ENCODE measurements at places on chromosomes 3 and 15.

GRCh38 chr3:13145131-13145825 is 72.0 kb upstream of the IQSEC1 start:
- no peak for ATAC-seq

DNA sequence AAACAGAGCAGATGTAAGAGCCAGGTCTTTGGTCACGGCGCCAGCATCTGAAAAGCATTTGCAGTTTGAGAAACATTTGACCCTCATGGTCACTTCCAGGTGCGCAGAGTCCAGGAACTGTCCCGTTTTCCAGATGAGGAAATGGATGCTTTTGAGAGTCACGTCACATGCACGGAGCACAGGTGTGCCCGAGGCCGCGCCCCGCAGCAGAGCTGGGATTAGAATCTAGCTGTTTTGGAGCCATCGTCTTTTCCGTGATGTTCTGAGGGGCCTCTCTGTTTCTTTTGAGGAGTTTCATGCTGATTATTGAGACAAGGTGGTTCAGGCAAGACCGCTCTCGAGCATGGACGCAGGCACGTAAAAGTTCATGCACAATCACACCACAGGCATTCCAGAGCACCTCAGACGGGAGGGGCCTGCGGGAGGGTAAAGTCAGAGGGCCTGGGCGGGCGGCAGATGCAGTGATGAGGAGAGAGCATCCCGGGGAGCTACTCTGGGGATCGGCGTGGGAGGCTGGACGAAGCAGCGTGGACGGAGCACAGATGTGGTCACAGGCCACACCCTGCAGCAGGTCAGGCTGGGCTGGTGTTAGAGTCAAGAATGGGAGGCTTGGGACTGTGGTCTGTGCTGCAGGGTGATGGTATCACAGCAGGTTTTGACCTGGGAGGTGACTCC is 139.2 kb upstream of the MEF2A start:
- no peak for ATAC-seq

DNA sequence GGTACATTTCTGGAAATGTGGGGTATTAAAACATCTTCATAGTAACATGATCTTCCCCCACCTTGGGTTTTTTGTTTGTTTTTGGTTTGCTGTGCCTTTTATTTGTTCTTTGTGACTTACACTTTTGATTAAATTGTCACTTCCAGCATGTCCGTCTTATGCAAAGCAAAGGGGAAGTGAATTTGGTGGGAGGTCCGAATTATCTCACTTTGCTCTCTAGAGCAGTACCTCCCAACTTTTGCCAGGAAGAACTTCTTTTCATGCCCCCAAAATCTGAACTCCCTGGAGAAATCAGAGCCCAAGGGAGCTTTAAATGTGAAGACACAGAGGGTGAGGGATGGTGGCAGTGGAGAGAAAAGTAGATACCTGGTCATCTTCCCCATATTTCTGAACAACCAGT is 173.1 kb downstream of the IL5RA start:
- no peak for ATAC-seq

- peak; percentile 87 for ATAC-seq
These were observed 94.1 kb downstream of the MYH15 start for GRCh38 chr3:108416111-108416869.

- ATAC-seq, result no peak
These were observed 29.4 kb downstream of the TP53BP1 start for GRCh38 chr15:43463507-43463906.

- no peak for ATAC-seq
These were observed 115.6 kb downstream of the GSK3B start for GRCh38 chr3:119978554-119979208.

DNA sequence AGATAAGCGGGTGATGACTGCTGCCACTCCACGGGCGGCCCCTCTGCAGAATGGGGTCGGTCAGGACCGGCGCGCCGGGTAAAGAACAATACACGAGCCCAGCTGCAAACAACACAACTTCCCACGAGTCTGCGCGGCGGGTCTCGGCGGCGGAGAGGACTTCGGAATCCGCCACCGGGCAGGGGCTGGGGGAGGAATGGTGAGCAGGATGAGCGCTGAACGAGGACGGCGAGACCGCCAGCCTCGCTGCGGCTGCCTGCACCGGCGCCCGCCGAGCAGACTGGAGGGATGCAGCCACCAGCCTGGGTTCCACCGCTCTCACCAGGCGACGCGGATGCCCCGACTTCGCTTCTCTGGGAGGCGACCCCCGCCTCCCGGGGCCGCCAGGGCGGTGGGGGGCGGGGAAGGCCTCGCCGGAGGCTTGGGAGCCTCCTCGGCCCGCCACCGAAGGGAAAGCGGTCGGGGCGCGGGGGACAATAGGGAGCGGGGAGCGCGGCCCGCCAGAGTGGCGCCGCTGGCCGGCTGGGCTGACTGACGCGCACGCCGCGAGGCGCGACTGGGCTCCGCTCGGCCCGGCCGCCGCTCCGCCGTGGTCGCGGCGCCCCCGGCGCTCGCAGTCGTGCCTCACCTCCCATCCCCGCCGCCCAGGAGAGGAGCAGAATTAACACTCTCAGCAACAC is 515 bp downstream of the ADAM10 start:
- ATAC-seq, result peak; percentile 29

DNA sequence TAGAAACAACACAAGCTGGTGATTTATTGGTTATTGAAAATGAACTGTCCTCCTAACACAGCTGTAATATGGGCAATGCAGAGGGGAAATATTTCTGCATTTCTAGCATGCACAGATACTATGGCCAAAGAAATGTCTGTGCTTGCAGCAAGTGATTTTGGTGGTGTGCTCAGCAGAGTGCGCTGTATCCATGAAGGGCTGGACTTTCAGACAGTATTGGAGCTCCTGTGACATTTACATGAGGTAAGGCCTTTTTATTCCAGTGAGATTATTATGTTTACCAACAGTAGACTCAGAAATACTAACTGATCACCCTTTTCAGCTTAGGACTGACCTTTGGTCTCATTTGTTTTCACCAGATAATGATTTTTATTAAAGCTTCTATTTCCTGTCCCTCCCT is 1302.6 kb upstream of the EPHA6 start:
- no peak for ATAC-seq

DNA sequence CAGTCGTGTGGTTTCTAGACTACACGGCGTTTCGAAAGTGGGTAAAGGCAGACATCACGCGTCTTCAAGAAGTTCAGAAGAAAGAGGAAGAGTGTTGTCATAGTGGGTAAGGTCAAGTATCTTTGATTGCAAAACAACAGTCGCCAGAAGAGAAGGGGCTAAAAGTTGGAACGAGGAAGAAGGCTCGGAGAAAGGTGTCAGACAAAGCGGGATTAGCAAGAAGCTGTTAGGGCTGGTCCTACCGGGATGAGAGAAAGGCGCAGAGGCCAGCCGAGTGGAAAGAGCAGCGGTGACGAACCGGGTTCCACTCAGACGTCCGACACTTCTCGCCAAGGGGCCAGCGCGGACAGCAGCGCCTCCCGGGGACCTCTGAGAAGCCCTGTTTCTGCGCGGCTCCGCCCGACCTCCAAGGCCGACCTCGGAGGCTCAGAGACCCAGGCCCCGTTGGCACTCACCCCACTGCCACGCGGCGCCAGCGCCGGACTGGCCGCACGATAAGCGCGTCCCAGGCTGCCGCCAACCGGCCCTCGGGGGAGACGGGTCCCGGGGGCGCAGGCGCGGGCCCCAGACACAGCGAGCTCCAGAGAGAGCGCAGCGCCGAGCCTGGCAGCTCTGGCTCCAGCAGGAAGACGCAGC is 436 bp downstream of the ADPGK start:
- peak; percentile 27 for ATAC-seq

DNA sequence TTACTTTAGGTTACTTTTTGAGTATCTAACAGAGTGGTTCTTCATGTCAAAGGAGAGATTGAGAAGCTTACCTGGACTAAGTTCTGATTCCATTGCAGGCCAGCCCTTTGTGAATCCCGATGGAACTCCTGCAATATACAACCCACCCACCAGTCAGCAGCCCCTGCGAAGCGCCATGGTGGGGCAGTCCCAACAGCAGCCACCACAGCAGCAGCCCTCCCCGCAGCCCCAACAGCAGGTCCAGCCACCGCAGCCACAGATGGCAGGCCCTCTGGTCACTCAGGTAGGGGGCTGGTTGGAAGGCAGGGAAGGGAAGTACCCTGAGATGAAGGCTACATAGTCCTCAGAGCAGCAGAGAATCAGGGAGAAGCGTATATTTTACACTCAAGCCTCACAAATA is 97.8 kb downstream of the ARPP21 start:
- no peak for ATAC-seq

- no peak for ATAC-seq
These were observed 29.6 kb downstream of the TPM1 start for GRCh38 chr15:63072023-63072650.

- ATAC-seq, result no peak
These were observed 17.3 kb upstream of the RAB11A start for GRCh38 chr15:65851981-65852380.

GRCh38 chr3:119205685-119206084 is 32.3 kb downstream of the UPK1B start:
- ATAC-seq, result no peak

DNA sequence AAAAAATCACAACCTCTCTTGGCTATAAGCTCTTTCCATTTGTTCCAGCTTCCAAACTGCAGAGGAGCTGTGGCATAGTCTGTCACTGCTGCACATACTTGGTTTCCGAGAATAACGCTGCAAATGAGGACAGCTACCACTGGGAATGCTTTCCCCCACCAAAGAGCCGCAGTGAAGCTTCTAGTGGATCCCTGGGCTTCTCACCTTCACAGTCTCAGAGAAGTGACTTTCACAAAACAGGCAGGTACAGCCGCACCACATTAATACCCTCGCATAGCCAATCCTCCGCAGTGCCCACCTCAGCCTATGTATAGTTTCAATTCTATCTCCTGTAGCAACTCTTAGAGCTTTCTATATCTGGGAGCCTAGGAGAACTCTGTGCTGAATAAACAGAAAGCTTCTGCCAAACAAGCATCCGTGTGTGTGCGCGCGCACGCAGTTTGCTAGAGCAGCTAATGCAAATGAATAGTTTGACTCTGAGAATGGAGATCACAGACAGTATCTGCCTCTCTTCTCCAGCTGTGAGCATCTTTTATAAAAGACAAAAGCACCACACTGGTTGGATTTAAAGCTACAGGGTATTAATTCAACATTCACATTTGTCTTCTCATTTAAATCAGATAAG is 81.9 kb upstream of the PLXND1 start:
- ATAC-seq, result no peak

DNA sequence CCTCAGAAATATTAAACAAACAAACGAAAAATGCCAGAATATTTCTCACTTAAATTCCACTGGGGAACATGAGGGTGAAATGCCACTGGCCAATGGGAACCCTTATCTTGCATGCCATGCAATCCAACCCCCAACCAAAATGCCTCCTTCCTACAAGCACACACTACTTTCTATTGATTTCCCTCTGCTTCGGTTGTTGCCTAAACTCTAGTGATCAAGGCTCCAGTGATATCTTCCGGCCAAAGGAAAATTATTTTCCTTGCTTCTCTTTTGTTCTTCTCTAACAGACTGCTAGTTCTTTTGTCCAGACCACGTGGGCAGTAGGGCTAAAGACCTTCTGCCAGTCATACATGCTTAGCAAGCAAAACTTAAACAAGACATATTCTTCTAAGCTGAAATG is 115.7 kb downstream of the TMCC1 start:
- ATAC-seq, result no peak

- ATAC-seq, result no peak
These were observed 27.3 kb downstream of the PTPN23 start for GRCh38 chr3:47407896-47408838.

- ATAC-seq, result no peak
These were observed 146.5 kb upstream of the UBE2E1 start for GRCh38 chr3:23659274-23659673.

- no peak for ATAC-seq
These were observed 70.1 kb downstream of the HCN4 start for GRCh38 chr15:73298522-73299245.

- ATAC-seq, result peak; percentile 56
These were observed 1.3 kb upstream of the IL12A start for GRCh38 chr3:159987291-159987711.

- no peak for ATAC-seq
These were observed 23.6 kb upstream of the KIF23 start for GRCh38 chr15:69390575-69390974.

DNA sequence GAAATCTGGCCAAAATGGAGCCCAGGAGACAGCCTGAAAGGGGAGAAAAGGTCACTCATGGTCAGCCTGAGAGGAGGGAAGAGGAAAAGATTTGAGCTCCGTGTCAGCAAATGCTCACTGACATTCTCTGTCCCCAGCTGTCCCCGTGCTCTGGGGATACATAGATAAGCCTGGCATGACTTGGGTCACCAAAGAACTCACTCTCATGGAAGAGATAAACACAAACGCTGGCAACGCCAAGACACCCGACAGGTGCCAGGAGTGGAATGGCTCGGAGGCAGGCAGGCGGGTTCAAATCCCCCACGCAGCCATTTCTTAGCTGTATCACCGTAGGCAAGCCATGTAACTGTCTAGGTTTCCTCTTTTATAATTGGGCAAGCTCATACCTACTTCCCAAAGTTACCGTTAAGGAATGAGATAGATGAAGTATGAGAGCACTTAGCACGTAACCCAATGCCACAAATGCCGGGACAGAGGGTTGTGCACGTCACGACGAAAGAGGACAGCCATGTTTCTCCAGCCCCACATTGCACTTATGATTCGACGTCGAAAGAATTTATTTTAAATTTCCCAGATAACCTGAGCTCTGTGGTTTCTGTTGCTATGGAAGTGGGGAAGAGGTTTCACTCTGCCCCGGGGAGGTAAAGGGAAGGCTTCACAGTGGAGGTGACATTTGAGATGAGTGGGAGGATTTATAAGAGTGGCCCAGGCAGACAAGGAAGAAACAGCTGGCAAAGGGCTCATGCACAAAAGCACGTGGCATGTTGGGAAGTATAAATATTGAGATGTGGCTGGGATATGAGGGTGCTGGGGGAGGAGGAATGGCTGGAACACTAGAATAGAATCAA is 41.4 kb upstream of the TSEN2 start:
- no peak for ATAC-seq

DNA sequence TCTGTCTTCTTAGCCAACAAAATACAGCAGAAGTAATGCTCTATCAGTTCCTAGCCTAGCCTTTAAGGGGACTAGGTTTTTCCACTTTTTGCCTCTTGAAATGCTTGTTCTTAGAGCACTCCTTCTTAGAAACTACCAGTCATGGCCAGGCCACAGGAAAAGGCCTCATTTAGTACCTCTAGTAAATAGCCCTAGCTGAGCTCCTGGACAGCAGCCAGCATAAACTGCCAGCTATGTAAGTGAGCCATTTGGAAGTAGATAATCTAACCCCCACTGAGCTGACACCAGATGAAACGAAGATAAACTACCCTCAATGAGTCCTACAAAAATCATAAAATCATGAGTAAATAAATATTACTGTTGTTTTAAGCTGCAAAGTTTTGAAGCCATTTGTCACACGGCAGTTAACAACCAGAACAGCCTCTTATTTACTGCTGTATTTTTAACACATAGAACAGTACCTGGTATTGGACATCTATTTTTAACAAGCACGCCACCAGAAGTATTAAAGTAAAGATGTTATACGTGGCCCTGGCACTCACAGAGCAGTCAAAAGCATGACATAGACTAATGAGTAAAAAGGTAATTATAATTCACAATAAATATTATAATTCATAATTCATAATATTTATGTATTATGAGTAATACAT is 12.0 kb downstream of the TBC1D5 start:
- ATAC-seq, result no peak

All from activated T-helper 17 cell treated with anti-CD3 and anti-CD28 coated beads, Interleukin-2, amount 50 U/mL, for 72 hours (primary cell).